ENCODE measurements at places on chromosomes 4 and X.

- peak; percentile 74 for DNase-seq
Measured at GRCh38 chr4:41683326-41683725, 65.2 kb downstream of the PHOX2B start.

DNA sequence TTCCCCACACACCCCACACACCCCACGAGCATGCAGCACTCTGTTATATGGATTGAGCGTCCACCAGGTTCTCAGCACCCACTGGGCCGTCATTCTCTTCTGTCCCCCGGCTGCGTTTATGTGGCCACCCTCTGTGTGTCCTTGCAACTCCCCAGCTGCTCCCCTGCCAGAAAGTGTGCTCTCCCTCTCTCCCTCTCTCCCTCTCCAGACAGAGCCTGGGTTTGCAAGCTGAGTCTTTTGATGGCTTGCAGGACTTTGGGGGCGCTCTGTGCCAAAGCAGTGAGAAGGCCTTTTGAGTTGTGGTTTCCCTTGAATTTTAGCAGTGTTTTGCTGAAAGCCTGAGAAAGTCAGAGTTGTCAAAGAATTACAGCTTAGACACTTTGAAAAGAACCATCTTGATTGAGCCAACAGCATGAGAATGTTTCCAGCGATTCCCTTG lies 173.5 kb downstream of the DCLK2 start:
- DNase-seq = no peak

- DNase-seq = no peak
Measured at GRCh38 chr4:86014599-86014998, 345.3 kb downstream of the MAPK10 start.

- DNase-seq = peak; percentile 31
Measured at GRCh38 chr4:140637836-140638235, 69.1 kb upstream of the UCP1 start.

DNA sequence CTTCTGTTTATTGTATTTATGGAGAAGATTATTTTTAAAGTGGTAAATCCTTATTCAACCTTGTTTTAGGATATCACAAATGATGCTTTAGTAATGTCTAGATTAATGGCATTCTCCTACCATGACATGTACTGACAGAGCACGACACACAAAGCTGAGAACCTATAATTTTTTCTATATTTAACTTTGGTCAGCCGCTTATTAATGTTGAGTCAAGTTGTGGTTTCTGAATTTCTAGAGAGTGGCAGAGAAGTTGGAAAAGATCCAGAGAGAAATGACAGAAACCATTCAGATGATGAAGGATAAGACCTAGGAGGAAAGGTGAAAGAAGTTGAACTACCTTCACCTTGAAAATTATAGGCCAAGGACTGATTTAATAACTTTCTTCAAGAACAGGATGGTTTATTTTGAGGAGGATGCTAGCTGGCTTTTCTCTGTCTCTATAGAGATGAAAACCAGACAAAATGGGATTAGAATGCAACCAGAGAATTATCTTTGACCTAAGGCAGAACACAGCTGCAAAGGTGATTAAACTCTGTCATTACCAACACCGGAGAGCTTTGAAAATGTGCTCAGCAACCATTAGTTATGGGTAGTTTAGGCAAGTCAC lies 62.6 kb upstream of the TSPAN5 start:
- peak; percentile 83 for DNase-seq

GRCh38 chr4:73487233-73487632 lies 5.7 kb downstream of the AFM start:
- DNase-seq = no peak

GRCh38 chrX:78543281-78543680 lies 115.8 kb downstream of the RTL3 start:
- DNase-seq = no peak

DNA sequence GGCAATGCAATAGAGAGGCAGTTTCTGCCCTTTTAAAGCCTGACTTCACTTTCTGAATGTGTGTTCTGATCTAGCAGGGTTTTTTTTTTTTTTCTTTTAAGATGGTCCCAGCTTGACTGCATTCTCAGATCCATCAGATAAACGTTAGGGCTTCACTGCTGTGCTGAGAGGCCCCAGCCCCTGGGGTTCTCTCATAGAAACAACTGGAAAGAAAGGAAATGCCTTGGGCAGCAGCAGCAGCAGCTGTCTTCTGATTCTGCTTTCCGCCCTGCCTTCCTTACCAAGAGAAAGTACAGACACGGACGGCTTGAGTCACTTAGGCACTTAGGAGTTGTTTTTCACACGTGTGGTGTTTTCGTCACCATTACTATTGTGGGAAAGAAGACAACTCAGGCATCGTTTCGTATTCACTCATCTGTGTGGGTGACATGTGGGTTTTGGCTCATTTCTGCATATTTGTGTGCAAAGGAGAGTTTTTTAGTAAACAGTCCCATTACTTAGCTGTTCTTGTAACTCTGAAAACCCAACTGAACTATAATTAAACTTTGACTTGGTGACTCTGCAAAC lies 172.0 kb downstream of the PTTG2 start:
- DNase-seq = peak; percentile 92

GRCh38 chr4:170662250-170662649 lies 572.5 kb upstream of the AADAT start:
- DNase-seq = no peak

- no peak for DNase-seq
Measured at GRCh38 chr4:16884673-16885460, 13.6 kb downstream of the LDB2 start.

DNA sequence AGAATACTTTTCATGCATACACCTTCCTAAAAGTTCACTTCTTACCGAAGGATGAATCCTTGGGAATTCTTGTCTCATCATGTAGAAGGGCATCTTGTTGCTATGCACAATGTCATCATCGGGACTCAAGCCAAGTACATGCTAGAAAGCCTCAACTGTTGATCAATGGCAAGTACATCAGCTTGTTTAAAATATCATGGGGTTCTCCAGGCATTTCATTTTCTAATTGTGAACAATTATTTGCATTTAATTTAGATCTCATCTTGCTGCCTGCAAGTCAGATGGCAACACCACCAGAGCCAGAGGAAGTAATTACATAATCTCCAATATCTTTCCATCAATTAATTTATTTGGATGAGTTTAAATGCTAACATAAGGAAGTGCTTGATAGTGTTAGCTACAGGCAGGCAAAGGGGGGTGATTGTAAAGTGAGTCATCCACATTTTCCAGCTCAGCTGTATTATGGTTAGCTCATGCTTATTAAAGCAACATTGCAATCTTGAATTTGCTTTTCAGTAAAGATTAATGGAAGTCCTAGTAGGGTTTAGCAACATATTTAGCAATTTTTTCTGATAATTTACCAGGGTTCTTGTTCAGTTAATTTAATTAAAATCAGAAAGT lies 356.5 kb downstream of the CBLL2 start:
- DNase-seq = peak; percentile 55

DNA sequence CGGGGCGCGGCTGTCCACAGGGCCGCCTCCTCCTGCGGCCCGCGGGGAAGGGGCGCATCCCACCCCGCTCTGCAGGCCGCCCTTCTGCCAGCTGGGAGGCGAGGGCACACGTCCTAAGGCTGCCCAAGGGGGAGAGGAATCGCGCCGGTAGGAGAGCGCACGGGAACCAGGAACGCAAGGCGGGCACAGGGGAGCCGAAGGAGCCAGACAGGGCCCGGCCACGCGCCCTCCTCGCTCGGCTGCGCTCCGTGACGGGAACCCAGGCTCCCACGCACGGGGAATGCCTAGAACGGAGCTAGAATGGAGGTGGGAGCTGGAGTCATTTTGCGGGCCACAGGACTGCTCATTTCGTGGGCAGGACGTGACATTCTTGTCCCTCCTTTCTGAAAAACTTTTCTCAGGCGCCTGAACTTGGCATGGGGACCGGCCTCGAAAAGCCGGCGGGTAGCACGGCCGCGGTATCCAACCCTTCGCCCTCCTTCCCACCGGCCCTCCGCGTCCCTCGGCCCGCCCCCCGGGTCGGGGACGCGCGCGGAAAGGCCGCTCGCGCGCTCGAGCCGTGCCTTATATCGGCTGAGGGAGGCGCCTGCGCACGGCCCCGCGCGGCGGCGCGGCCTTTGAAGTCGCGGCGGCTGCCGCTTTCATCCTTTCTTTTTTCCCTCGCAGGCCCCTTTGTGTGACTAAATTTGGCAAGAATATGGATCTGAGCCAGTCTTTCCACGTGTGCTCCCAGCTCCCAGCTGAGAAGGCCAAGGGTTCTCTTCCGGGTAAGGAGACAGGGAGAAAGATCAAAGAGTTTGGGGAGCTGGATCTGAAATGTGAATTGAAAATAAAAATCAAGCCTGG lies 4.2 kb upstream of the LEF1 start:
- DNase-seq = peak; percentile 24

- DNase-seq = no peak
Measured at GRCh38 chrX:10360116-10360515, 203.3 kb downstream of the CLCN4 start.

DNA sequence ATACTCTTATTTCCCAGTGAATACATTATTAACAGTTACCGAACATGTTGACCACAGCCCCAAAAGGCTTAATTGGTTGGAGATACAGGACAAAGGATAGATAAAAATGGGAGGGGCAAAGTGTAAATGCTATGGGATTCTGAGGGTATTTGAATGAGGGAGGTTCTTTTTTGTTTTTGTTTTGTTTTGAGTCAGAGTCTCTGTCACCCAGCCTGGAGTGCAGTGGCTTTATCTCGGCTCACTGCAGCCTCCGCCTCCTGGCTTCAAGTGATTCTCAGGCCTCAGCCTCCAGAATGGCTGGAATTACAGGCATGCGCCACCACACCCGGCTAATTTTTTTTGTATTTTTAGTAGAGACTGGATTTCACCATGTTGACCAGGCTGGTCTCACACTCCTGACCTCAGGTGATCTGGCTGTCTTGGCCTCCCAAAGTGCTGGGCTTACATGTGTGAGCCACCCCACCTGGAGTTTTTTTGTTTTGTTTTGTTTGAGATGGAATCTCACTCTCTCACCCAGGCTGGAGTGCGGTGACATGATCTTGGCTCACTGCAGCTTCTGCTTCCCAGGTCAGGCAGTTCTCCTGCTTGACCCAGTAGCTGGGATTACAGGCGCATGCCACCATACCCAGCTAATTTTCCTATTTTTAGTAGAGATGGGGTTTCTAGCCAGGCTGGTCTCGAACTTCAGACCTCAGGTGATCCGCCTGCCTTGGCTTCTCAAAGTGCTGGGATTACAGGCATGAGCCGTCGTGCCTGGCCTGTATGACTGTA lies 9.0 kb downstream of the UBE2K start:
- DNase-seq = peak; percentile 51

- no peak for DNase-seq
Measured at GRCh38 chr4:153684971-153685371, 891 bp downstream of the TLR2 start.

DNA sequence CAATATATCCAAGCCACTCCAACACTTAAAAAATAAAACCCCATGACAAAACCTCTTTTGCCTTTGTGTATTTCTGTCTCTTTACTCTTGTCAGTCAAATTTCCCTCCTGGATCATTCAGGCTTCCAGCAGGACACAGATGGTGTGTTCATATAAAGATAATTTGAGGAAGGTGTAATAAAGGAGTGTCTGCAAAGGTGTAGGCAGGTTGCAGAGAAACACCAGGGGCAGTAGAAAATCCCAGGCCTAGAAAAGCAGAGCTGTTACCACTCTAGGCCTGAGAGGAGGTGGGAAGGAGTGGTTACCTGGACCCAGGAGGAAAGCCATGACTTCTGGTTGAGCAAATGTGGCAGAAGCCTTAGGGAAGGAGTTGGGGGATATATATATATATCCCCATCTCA lies 28.8 kb downstream of the CHRNA9 start:
- no peak for DNase-seq

DNA sequence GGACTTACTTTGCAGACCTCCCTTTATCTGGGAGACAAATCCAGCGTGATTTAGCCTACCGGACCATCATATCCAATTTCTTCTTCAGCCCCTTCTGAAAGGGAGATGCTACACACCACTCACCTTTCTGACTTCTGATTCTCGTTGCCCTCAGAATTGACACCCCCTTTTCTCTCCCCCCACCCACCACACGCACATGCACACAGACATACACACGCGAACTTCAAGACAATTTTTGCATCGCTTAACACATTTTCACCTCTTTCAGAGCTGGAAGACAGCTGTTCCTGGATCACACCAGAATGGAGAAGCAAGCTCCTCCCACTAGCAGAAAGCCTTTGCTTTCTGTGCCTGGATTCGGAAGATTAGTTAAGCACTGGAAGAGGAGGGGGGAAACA lies 1.0 kb upstream of the SNCA start:
- no peak for DNase-seq

- no peak for DNase-seq
Measured at GRCh38 chr4:94434505-94434904, 17.2 kb upstream of the PDLIM5 start.

GRCh38 chr4:76215077-76215476 lies 1.5 kb upstream of the SCARB2 start:
- no peak for DNase-seq

DNA sequence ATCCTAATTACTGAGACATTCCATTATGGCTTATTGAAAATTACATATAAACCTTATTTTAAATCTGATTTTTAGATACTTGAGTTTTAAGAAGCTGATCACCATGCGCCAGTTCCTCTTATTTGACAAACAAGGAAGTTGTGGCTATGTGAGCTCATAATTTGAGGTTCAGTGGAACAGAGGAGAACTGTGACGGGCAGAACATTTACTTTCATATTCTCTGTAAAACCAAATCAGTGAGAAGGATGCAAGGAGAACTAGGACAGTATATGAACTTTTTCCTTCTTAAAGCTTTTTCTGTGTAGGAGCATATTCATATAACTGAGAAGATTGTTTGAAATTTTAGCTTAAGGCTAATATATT lies 25.3 kb downstream of the STIM2 start:
- DNase-seq = peak; percentile 30

DNA sequence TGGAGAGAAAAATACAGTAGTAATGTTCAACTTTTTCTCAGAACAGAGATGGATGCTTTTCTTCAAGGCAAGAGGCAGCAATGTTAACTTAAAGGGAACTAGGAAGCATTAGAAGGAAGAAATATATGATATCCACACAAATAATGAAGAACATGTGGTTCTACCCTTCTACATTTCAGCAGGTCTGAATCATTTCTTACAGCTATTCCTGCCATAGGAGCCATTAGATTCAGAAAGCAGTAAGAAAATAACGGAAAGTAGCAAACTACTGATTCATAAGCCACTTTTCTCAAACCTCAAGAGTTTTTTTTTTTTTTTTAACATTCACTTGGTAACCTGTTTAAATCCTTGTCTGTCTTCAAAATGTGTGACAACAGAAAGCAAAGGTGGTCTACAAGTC lies 1251.6 kb upstream of the AGA start:
- DNase-seq = no peak

- DNase-seq = no peak
Measured at GRCh38 chr4:134178706-134179105, 22.9 kb downstream of the PABPC4L start.

DNA sequence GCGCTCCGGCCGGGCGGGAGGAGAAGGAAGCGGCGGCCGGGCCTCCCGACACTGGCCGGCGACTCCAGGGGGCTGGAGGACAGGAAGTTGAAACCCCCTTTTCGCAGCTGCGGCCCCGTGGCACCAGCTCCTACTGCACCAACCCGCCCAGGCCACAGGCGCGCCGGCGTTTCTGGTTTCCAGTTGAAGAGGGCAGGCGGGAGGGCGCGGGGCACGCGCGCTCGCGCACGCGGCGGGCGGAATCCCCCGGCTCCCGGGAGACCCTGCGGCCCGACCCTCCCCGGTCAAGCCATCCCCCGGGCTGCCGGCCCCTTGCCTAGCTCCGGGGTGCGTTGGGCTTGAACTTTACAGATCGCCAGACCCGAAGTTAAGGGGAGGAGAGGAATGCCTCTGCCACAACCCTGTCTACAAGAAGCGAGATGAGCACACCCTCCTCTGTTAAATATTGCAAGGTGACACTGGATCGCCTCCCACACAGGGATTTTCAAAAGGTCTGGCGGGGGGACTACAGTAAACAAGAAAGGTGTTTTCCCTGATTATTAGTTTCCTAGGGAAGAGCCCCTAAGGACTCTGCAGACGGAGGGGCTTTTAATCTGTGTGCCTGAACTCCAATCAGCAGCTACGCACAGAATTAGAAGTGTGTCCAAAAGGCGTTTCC lies 1.4 kb downstream of the ELOVL6 start:
- DNase-seq = peak; percentile 55
